ENCODE measurements at places on chromosomes 6 and 20.

GRCh38 chr20:23050847-23051627 is 1.6 kb upstream of the THBD start:
- no peak for DNase-seq

DNA sequence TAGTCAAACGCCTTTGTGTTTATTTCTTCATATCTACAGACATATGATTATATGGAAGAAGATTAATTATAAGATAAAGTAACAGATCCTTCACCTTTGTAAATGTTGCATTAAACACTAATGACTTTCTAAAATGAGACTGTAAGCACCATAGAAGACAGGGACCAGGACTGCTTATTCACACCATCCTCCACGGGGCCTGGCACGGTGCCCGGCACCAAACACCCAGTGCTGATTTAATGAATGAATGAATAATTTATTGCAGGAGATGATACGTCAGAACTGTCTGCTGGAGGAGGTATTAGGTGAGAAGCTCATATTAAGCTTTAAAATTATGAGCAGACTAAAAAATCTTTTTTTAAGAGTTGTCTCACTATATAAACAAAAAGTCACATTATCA is 88.3 kb downstream of the SLX4IP start:
- DNase-seq: no peak

GRCh38 chr6:147262946-147263345 is 58.7 kb downstream of the STXBP5 start:
- no peak for DNase-seq

- DNase-seq: no peak
These were observed 16.8 kb upstream of the CHRNA4 start for GRCh38 chr20:63377951-63378381.

- no peak for DNase-seq
These were observed 88.9 kb downstream of the PHIP start for GRCh38 chr6:78989191-78989590.

GRCh38 chr6:13851330-13851729 is 37.0 kb upstream of the MCUR1 start:
- no peak for DNase-seq

DNA sequence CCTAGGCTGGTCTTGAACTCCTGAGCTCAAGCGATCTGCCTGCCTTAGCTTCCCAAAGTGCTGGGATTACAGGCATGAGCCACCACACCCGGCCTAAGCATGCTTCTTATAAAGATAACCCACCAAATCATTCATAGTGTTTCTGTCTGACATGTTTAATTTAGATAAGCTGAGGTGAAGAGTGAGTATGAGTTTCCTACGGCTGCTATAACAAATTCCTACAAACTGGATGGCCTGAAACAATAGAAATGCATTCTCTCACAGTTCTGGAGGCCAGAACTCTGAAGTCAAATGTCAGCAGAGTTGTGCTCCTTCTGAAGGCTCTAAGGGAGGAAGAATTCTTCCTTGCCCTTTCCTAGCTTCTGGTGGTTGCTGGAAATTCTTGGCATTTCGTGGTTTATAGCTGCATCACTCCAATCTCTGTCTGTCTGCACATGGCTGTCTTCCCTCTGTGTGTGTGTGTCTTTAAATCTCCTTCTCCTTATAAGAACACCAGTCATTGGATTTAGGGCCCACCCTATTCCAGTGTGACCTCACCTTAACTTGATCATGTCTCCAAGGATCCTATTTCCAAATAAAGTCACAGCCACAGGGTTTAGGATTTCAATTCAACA is 29.9 kb downstream of the MAPK13 start:
- DNase-seq: no peak

GRCh38 chr20:64232794-64233193 is 22.8 kb upstream of the PCMTD2 start:
- no peak for DNase-seq

GRCh38 chr6:76275746-76276145 is 203.3 kb upstream of the IMPG1 start:
- DNase-seq: no peak

DNA sequence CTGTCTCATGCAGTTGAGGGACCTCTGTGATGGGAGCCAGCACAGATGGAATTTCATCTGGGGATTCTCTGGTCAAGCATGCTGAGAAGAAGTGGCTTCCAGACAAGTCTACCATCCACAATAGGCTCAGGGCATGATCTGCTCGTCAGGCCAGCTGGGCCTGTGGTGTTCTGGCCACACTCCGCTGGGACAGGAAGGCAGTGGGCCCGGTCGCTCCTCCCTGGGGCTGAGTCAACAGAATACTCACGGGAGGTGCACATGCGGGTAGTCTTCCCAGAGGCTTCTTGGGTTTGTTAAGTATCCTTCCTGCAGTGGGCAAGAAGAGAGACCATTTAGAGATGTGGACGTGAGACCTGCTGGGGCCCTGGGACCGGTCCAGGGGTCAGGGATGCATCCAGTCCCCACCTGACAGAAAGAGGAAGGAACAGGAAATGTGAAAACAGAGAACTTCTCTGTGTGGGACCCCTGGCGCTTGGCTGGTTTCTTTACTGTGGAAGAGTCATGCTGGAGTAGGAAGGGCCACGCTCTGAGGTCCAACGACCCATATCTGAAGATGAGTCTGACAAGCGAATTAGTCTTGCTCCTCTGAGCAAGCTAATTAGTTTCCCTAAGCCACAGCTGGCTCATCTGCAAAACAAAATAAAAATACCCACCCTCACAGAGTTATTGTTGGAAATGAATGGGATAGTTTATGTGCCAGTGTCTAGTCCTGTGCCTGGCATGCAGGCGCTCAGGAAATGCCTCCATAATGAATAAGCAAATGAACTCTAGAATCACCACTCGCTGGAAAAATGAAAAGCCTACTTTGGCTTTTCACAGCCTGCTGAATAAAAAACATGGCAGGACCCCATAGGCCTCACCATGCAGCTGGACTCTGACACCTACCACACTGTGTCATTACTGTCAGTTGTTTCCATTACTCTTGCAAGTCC is 67.3 kb downstream of the TRAM2 start:
- no peak for DNase-seq

DNA sequence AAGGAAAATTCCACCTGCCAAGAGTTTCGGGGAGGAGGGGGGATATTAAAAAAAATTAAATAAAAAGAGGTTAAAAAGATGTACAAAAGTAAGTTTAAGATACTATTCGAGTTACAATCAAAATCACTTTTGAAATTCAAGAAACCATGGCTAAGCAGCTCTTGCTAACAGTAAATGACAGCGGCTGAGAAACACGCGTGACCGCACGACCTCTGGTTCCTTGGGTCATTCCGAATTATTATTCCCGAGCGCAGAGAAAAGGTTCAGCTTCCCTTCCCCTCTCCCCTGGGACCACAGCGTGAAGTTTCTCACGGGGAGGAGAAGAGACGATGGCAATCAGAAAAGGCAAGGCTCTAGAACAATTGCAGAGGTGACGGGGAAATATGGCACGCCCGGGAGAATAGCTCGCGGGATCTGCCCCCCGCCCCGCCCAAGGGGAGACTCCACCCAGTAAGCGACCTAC is 496 bp downstream of the TMEM242 start:
- no peak for DNase-seq

- no peak for DNase-seq
These were observed 41.3 kb upstream of the LOC128125822 start for GRCh38 chr6:63530991-63531390.

- no peak for DNase-seq
These were observed 26.1 kb downstream of the SEC63 start for GRCh38 chr6:107931894-107932293.

- DNase-seq: no peak
These were observed 25.2 kb downstream of the MED23 start for GRCh38 chr6:131602781-131603312.

GRCh38 chr6:2962004-2962403 is 9.4 kb downstream of the SERPINB6 start:
- no peak for DNase-seq

GRCh38 chr6:53441761-53442160 is 93.0 kb upstream of the ELOVL5 start:
- DNase-seq: no peak

DNA sequence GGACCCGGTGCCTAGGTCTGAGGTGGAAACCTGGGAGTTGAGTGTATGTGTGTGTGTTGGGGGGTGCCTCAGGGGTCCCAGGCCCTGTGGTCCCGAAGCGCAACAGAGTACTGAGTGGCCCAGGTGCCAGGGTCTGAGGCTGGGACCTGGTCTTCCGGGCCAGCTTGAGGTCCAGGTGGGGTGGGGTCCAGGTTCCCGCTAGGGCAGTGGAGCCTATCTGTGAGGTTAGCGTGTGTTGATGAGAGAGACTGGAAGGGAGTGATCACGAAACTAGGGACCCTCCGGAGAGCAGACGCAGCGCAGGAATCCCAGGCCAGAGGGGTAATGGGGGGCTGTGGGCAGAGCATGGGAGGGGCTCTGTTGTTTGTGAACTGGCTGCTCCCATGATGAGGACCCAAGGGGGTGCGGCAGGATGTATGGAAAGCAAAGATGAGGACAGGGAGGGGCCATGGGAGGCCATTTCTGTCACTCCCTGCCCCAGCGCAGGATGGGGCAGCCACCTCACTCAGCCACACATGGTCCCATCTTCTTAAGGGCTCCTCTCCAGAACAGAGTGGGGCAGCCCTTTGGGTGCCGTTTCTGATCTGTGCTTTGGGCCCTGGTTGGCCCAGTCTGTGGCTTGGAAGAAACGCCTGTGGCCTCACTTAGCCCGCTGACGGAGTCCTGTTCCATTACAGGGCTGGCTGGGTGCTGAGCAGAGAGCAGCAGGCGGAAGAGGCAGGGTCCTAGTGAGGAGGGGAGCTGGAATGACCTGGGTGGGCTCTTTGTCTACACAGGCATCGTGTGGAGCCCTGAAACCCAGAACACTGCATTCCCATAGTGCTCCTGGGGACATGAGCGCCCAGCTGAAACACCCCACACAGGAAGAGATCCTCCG is 872 bp downstream of the HSPA12B start:
- DNase-seq: no peak

GRCh38 chr20:57408536-57409233 is 17.5 kb downstream of the RBM38 start:
- no peak for DNase-seq

DNA sequence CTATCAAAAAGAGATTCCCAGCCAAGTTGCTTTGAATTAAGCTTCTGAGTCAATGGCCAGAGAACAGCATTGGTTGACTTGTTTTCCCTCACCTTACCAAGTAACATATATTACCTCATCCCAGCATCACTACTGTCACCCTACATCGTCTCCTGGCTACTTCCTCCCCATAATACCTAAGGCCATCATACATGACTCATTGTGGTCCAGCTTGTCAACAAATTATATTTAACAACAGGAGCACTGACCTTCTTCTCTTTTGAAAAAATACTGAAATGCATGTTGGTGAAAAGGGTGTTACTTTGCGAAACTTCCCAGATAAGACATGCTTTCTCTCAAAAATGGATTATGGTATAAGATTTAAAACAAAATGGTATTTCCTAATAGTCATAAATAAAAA is 106.9 kb downstream of the TBX18 start:
- DNase-seq: no peak

DNA sequence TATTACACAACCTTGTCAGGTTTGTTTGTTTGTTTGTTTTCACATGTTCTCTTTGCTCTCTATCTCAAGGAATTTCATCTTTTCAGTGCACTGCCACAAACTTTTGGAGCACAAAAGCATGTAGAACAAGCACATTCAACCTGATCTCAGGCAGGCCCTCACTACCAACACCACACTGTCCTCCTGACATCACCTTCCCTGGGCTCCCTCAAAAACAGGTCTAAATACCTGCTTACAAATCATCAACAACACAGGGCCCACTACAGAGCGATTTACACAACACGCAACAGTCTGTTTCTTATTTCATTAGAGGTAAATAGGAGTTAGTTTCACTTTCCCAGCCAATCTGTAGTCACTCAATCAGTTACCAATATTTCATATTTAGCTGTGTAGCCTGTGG is 241.4 kb downstream of the EPHA7 start:
- no peak for DNase-seq
